ENCODE measurements at places on chromosomes 3 and 15.

- no peak for DNase-seq
Measured at GRCh38 chr3:58349792-58350626, 17.3 kb downstream of the PXK start.

DNA sequence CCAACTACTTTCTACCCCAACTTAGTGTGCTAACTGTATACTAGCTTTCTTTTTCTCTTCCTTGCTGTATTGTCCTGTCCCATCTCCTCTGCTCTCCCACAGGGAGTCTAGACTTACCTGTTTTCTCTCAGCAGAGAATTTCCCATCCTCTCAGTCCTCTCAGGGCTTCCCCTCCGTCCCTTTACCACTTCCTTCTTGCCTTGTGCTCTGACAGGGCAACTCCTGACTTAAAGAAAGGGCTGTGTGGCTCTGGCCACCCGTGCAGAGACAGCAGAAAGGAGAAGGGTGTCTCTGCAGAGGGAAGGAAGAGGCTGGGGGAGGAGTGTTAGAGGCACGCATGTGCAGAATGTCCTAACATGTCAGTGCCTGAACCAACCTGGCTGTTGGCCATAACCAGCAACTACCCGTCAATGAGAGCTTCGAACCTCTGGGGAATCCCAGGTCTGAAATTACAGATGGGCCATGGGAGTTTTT lies at the start of gene GCSAM:
GCSAM (minus strand) TSS at position 274 of the 474 bp plus-strand sequence; CDS start at position 146, 128 bp downstream.
- no peak for DNase-seq

DNA sequence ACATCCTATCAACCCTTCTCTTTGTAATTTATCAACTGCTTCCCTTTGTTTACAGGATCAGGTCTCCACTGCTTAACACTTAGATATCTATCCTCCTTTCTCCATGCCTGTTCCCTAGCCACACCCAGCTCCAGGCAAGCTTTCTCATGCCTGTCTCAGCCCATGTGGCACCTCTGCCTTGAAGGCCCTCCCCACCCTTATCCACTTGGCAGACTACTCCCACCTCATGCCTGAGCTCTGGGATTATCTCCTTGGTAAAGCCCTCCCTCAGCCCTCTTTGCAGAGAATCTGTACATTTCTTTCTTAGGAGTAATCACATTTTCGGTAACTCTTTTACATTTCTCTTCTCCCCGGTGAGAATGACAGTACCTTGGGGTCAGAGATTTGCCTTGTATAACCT lies 96.0 kb downstream of the ATP1B3 start:
- no peak for DNase-seq

GRCh38 chr3:39130693-39131265 lies 22.6 kb downstream of the CSRNP1 start:
- no peak for DNase-seq

DNA sequence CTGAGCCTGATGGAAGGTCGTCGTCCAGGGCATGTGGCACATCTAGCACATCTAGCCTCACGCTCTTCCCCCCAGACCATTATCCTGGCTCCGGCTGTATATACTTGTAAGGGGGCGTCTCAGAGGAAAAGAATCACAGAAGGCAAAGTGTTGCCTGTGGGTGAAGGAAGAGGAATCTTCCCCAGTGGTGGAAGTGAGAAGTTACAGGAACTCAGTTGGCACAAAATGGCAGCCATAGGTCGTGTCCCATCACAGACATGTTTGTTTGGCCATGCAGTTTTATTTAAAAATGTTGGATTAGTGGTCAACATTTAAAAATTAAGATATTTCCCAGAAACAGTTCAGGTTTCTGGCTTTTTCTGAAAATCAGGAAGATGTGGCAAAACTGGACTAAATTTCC lies 13.6 kb downstream of the GALNT15 start:
- DNase-seq: no peak

DNA sequence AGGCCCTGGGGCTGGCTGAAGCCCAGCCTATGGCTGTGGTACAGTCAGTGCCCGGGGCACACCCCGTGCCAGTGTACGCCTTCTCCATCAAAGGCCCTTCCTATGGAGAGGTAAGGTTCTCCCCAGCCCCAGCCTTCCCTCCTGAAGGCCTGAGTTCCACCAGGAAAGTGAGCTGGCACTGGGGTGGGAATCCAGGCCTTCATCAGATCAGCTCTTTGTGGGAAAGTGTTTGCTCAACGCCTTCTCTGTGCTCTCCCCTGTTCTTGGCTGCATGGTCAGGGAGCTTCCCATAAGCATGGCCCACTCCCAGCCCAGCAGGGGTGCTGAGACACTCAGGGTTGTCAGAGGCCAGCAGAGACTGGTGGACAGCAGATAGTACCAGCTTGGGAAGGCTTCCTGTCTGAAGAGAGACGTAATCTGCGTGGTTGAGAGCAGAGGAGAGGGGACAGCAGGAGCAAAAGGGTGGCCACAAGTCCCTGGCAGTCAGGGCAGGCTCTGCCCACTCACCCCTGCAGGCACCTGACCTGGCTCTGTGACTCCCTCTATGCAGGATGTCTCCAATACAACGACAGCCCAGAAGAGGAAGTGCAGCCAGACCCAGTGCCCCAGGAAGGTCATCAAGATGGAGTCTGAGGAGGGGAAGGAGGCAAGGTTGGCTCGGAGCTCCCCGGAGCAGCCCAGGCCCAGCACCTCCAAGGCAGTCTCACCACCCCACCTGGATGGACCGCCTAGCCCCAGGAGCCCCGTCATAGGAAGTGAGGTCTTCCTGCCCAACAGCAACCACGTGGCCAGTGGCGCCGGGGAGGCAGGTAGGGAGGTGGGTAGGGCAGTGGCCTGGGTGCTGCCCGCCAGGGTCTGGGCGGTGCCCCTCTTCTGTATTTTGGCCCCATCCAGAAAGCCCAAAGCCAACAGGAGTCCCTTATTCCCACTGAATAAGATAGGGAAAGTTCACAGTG lies 38.4 kb downstream of the PML start:
- DNase-seq: no peak

GRCh38 chr15:52014616-52015015 lies 4.4 kb upstream of the MAPK6 start:
- no peak for DNase-seq

GRCh38 chr3:37635251-37635650 lies 226.4 kb upstream of the CTDSPL start:
- DNase-seq: no peak

- DNase-seq: no peak
Measured at GRCh38 chr3:128606094-128606493, 44.5 kb downstream of the RPN1 start.

DNA sequence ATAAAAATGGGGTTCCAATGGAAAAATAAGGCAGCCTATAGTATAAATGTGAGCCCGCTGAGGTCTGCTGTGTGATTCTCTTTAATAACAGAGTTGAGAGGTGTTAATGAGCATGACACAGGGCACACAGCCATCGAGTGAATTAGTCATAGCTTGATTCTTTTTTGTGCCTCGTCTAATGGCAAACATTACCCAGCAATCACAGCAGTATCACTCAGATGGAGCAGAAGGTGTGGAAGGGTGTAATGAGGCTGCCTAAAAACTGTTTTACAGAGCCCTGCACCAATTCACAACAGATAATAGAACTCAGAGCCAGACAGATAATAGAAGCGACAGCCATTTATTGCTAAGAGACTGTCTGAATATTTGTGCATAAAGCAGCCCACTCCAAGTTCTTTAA lies 178.6 kb upstream of the TPRG1 start:
- peak; percentile 55 for DNase-seq

GRCh38 chr3:58191361-58191991 lies 19.3 kb downstream of the DNASE1L3 start:
- no peak for DNase-seq

- DNase-seq: peak; percentile 57
Measured at GRCh38 chr3:97658668-97659285, 105.8 kb upstream of the ARL6 start.

DNA sequence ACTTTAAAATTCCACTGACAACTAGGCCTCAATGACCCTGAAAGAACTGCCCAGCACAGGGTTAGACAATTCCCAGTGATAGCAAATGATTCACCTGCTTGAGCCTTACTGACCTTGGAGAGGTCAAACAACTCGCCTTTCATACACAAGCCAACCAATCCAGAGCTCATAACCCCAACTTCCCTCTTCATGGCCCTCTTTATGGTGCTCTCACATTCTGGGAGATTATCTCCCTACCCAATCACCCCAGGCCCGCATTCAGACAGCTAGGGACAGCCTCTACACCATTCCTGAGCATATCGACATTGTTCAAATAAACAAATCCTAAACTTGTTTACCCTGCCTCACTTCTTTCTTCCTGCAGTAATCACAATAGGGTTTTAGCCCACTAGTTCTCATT lies 32.2 kb upstream of the COLQ start:
- DNase-seq: no peak

- DNase-seq: no peak
Measured at GRCh38 chr3:156071031-156071430, 49.3 kb upstream of the KCNAB1 start.

DNA sequence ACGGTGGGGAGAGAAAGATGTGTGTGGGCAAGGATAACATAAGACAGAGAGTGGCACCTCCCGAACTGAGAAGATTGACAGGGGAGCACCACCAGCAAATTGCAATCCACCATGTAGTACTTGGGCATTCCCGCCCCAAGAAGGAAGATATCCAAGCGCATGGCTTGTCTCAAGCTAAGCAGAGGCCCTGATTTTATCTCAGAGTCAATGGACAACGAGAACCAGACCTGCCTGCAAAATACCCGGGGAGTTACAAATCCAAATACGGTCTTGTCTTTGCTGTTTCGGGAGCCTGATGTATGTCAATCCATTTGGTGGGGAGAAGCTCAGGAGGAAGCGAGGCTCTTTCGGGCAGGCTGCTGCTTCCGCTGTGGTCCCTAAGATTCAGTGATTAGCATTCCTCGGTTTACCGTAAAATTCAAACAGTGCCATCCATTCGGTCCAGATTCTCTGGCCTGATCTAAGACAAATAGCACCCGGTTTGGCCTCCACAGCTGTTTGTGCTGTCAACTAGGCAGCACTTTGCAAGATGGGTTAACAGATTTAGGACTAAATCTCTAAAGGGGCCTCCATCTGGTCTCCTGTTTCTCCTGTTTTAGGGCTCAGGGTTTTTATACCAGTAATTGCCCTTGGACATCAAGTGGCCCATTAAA lies 97.7 kb upstream of the WNT5A start:
- no peak for DNase-seq

DNA sequence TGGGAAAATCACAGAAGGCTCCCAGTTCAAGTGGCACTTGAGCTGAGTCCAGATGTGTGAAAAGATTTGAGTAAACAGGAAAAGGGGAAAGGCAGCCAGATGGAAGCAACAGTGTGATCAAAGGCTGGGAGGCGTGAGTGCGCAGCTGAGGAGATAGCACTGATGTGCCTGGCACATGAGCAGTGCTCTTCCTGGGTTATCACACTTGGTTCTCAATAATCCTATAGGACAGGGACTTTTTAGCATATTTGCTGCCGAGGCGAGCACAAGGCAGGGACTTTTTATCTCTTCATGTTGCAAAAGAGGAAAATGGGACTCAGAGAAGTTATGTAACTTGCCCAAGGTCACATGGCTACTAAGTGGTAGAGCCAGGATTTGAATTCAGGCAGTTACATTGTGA lies 39.6 kb downstream of the CORO2B start:
- DNase-seq: peak; percentile 42

DNA sequence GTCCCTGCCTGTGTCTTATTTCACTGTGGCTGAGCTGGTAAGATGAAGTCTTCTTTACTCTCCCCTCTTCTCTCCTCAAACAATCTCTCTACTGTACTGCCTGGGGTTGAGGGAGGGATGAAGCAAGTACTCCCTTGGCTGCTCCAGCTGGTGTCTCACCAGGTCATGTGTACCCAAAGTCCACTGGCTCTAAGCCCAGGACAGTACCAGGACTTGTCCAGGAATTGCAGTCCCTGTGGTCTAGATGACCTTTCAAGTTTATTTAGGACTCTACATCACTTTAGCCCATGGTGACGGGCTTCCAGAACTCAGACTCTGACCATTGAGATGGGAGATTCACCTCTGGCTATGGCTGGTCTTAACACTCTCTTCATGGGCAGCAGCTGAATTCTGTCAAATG lies 17.5 kb upstream of the SLC27A2 start:
- DNase-seq: no peak

- no peak for DNase-seq
Measured at GRCh38 chr3:53035825-53036619, 9.9 kb downstream of the SFMBT1 start.

- DNase-seq: no peak
Measured at GRCh38 chr3:71984843-71985613, 200.1 kb upstream of the PROK2 start.

DNA sequence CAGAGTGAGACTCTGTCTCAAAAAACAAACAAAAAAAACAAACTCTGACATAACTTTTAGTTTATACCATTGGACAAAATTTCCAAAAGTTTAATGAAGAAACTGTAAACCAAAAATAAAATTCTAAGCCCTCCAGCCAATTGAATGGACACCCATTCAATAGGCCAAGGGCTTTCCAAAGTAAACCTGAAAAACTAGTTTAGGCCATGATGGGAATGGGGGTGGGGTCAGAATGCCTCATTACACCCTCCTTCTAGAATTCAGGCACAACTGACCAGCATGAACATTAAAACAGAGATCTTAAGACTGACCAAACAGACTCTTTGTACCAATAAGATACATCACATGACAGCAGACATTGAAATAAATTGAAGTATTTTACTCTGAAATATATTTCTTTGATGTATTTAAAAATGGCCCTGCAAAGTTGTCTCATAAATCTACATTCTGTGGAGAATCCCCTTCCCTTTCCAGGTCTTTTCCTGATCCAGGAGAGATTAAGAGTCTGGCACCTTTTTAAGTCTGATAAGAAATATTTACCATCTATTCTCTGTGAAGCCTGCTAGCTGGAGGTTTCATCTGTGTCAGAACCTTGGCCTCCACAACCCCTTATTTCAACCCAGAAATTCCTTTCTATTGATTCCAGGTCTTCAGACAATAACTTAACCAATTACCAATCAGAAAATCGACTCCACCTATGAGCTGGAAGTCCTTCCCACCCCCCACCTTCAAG lies 15.7 kb downstream of the THOC7 start:
- DNase-seq: no peak

- DNase-seq: no peak
Measured at GRCh38 chr3:70999730-71000129, 583.8 kb downstream of the FOXP1 start.

DNA sequence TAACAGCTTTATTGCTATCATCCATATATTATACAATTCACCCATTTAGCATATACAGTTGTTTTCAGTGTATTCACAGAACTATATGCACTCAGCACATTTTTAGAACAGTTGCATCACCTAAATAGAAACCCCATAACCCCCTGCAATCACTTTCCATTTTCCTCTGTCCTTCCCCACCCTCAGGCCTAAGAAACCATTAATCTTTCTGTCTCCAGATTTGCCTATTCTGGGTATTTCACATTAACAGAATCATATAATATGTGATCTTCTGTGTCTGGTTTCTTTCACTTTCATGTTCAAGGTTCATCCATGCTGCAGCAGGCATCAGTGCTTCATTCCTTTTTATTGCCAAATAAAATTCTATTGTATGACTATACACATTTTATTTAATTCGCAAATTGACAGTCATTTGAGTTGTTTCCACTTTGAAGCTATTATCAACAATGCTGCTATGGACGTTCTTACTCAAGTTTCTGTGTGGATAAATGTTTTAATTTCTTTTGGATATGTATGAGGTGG lies 39.8 kb downstream of the ADAMTS17 start:
- no peak for DNase-seq

All from NCI-H1092 (cell line).